Activated naive CD4-positive, alpha-beta T cell treated with anti-CD3 and anti-CD28 coated beads, Interleukin-2, amount 50 U/mL, for 72 hours (primary cell): ENCODE measurements at places on chromosomes 11 and 22. TPM values are rescaled to one million over a fixed set of nuclear protein-coding genes. Genes with fewer than 3 reads are reported as not detected.

Gene TIGD3
- total RNA-seq: 4.0 TPM

- DNase-seq: no peak
These were observed 78.8 kb downstream of the DDIAS start for GRCh38 chr11:82980292-82980691.

Gene HEPHL1
- not detected for total RNA-seq

Gene UBQLN3
- 0.10 TPM for total RNA-seq

GRCh38 chr11:126971305-126971704 lies 29.3 kb downstream of the KIRREL3 start:
- DNase-seq: no peak

- no peak for DNase-seq
These were observed 87.2 kb downstream of the WNT7B start for GRCh38 chr22:45889539-45890350.

DNA sequence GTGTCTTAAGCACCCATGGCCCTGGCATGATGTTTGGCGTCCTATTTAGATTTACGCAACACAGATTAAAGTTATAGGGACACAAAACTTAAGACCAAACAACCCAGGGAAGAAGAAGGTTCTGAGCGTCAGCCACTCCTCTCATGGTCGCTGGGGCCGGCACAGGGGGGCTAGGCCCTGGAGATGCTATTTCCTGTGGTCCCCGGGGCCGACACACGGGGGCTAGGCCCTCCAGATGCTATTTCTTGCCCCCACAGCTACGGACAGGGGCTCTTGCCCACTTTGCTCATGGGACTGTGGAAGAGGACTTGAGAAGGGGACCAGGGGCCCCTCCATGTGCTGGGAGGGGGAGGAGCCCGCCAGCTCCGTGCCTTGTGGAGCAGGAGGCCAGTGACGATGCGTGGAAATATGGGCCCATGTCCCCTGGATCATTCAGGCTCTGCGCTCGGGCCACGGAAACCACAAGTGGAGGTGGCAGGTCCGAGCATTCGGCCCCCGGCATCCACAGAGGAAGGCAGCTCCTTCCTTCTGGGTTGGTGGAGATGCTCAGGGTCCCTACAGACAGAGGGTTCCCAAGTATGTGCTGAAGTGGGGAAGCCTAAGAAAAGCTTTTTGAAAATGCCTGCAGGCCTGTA lies 711.1 kb downstream of the BRD1 start:
- DNase-seq: no peak

DNA sequence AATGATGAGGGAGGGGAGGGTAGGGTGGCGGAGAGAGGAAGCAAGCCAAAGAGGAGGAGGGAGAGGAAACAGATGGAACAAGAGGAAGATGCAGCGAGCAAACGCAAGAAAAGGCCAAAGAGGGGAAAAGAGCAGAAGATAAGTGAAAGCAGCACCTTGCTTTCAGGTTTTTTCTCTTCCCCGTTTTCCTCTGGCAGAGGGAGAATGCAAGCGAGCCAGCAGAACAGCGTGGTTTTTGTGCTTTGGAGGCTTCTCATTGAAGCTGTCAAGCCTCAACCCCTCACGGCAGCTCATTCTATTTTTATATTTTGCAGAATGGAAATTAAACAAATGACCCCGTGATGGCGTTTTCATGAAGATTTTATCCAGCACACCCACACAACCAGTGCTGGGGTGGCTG lies 67.1 kb upstream of the GRAMD1B start:
- no peak for DNase-seq

Gene OLFML1
- total RNA-seq: not detected

Gene JAML
- 125 TPM for total RNA-seq

Gene PTPRCAP
- total RNA-seq: 65.2 TPM

DNA sequence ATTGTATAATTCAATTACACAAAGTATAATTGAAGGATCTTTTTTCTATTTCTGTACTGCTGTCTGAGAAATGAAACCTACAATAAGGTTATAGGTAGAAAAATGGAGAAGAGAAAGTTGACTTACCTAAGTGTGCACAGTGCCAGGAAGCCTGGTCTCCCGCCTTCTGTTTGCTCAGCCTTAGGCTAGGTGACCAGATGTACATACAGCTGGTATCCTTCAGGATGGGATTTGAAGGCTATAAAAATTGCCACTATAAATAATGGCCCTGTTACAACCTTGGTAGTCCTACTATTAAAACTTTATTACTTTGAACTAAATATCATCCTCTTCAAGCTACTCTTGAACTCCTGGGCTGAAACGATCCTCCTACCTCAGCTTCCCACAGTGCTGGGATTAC lies 19.7 kb downstream of the OR51E2 start:
- no peak for DNase-seq

Gene FAT3
- total RNA-seq: not detected

GRCh38 chr11:104645261-104646222 lies 252.7 kb downstream of the CASP12 start:
- DNase-seq: no peak
